ENCODE measurements at places on chromosomes 1 and 21. TPM values are rescaled to one million over a fixed set of nuclear protein-coding genes. Genes with fewer than 3 reads are reported as not detected.

- DNase-seq, result no peak
Measured at GRCh38 chr1:153420306-153420705, 4.0 kb downstream of the S100A7A start.

- DNase-seq, result no peak
Measured at GRCh38 chr21:27024301-27024700, 57.4 kb upstream of the ADAMTS5 start.

Gene SELE
- not detected for total RNA-seq

DNA sequence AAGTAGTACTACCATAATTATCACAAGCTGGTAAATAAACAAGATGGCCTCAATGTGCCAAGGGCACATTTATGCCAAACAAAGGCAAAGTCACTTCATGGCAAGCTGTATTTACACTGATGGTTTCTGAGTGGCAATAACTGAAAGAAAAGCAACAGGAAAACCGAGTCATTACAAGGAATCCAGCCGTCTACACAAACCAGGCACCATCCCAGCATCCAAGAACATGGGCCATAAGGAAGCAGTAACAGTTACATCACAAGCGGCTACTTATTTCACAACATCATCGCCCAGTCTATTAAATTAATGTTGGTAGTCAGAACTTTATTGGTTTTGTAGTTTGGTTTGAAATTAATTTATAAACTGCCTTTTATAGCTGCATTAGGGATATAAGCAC is 214.2 kb downstream of the RERE start:
- DNase-seq, result no peak

- no peak for DNase-seq
Measured at GRCh38 chr1:150753416-150753815, 12.2 kb downstream of the CTSS start.

Gene FCRL1
- 0.85 TPM for total RNA-seq

DNA sequence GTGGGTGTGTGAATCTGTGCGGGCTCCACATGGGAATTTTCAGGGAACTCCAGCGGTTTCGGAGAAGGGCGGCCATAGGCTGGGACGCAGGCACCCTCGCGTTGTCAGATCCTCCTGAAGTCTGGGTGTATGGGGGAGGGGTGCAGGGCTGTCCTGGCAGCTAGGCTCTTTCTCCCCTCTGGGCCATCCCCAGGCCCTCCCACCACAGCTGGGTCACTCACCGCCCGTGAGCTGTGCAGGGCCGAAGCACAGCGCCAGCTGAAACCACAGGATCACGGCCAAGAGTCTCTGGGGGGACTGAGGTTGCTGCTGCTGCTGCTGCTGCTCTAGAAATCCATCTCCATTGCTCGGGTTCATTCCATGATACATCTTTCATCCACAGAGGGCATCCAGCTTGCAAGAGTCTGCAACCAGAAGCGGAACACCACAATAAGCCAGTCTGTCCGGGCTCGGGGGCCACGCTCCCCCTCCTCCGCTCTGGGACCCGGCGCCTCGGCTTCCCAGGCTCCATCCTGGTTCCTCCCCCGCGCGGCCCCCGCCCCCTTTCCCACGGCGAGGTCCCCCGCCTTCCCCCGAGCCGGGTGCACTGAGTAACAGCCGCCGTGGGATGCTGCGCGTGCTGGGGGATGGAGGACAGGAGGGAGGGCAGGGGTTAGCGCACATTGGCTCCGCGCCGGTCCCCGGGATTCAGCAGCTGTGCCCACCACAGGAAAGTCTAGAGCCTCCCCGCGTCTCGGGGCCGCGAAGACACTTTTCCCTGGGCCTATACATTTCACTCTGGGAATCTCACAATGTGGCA is 720 bp downstream of the SUSD4 start:
- DNase-seq, result no peak

Gene GBP6
- not detected for total RNA-seq

GRCh38 chr21:42768324-42769121 is 110.8 kb downstream of the WDR4 start:
- no peak for DNase-seq

Gene SELENBP1
- total RNA-seq, result 0.41 TPM

- no peak for DNase-seq
Measured at GRCh38 chr1:235563513-235564061, 59.3 kb upstream of the B3GALNT2 start.

DNA sequence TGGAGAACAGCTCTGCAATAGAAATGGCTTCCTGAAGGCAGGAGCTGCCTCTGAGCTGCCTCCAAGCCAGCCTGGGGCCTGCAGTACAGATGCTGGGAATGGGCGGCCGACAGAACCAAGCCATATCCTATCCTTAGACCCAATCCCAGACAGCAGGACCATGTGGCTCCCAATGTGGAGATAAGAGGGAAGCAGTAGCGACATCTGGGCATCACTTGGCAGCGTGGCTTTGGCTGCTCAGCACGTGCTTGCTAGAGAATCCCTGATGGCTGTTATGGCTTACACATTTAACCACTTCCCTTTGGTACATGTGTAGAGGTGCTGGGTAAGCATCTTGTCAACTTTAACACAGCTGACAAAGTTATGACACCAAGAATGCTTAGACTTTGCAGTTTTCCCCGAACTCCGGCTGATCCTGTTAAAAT is 87.7 kb downstream of the MAN1C1 start:
- DNase-seq, result no peak

DNA sequence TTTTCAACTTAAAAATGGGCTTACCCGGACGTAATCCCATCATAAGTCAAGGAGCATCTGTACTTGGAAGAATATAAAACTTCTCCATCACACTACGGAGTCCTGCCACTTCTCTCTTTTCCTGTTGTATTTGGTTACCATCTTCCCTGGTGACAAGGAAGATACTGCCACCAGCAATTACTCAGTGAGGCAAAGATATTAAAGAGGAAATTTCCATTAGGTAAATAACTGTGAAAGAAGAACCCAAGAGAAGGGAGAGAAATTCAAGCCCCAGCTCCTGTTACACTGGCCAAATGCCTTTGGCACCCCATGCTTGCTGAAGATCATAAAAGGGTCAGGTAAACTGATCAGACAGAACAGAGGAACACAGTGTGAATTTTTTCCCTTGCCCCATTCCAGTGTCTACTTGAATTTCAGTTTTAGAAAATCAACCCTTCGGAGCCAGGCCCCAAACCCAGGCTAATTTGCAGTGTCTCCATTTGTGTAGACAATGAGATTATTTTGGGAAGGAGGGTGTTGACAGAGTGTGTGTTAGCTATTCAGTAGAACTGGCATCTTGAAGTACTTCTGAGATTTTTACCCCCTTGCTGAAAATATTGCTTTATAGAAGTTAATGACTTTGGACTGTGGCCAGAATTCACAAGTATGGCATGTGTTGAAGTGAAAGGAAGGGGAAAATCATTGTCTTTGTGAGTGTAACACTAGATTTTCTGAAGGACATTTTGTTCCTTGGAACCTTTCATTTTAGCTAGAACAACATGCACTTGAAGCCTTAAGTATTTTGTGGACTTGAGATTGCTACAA is 167.1 kb downstream of the DHRS3 start:
- DNase-seq, result no peak

DNA sequence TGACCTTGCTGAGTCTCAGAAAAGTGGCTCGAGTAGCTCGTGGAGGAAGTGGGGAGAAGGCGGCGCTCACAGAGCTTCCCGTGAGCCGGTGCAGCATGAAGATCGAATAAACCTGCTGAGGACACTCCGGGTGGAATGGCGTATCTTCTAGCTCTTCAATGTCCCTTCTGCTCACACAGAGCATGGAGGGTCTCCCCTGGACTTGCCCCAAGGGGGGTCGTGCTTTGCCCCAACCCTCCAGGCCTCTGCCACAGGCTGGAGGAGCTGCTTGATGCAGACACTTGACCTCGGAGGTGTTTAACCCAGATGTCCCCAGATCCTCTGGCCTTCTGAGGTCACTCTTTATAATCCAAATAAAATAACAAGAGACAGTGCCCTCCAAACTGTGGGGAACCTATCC is 2.2 kb upstream of the KRTAP10-12 start:
- DNase-seq, result no peak

- no peak for DNase-seq
Measured at GRCh38 chr1:112026016-112026415, 36.5 kb upstream of the KCND3 start.

DNA sequence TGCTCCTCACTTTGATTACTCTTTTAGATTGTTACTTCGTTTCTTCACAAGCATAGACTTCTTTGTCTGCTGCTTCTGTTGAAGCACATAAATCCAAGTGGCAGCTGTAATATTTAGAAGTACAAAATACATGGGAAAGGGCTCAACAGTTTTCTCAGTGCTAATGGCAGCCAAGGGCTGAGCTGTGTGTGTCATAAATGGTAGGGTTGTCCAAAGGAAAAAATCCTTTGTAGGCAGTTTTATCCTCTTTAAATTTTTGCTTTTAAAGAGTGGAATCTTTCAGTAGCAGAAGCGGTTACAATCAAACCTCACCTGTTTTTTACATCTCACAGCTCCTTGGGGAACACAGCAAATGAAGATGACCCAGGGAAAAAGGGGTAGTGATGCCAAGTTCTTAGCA is 650.8 kb downstream of the PLPP3 start:
- DNase-seq, result no peak

DNA sequence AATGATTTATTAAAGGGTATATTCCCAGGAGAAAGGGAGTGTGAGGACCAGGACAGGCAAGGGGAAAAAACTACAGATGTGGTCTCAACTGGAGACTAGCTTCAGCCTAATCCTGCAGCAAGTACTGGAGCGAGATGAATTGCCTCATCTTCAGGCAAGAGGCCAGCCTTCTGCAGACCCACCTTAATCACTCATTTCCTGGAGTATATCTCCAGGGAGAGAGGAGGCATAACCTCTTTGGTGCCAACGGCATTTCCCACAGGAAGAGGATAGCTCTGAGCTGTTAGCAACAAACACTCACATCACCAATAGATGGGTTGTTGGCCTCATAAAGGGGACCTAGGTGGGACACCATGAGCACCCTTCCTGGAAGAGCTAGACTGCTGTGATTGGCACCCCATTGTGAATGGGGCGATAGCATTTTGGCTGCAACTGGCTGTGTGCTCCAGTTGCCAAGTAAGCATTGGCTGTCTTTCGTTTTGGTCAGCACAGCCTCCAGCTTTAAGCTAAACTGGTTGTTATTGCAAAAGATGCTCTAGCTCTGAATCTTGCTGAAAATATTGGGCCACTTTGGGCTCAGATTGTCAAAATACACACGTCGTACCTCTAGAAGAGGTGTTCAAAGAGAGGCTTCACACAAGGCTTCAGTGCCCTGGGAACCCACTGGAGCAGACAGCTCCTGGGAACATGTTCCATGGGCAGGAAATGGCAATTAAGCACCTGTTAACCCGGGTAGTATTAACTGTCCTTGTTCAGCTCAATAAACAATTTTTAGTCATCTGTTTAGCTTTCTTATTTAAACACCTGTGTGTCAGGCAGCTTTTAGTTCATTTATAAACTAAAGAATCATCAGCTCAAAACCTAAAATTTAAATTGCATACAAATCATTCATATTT is 314.8 kb upstream of the C1orf87 start:
- DNase-seq, result no peak

Gene CYP4A11
- 0.13 TPM for total RNA-seq

DNA sequence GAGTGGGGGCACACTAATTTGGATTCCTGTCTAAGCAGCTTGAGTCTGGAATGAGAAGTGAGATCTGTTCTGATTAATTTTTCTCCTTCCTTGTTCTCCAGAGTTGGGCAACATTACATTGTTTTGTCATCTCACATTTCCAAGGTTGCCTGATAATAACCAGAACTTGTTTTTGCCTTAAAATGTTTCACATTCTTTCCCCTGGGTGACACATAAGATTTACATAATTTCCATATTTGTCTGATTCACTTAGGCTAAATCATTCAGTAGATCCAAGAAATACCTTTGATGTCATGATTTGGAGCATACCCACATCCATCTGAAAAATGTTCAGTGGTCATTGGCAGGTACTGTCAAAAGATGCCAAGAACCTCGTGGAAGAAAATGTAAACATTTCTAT is 60.3 kb downstream of the XCL2 start:
- no peak for DNase-seq
